HAP-1 (cell line): ENCODE measurements at places on chromosomes 4 and X.

DNA sequence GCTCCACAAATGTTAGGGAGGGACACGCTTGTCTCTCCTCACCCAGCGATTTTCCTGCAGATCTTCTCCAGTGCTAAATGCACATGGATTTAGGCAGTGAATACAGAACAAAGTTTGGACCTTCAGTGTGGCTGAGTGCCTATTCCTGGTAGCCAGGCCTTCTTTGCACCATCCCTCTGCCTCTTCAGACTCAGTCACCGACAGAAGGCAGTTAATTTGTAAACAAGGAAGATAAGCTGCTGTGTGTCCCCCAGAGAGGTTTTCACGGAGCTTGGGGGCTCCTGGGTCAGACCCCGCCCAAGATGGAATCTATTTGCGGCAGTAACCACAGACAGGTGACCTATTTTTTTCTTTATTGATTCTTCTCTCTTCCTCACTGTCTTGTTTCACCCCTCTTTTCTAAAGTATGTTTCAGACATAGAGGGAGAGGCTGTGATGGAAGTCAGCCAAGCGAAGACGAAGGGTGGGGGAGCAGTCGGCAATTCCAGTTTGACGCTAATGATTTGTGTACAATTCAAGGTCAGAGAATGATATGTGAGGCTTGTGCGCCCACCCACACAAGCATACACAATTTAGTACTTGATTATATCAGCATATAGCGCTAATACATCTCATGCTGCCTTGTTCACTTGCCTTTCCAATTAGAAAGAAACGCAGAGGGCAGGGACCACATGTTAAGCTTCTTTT is 200.8 kb downstream of the MGST2 start:
- no peak for DNase-seq

DNA sequence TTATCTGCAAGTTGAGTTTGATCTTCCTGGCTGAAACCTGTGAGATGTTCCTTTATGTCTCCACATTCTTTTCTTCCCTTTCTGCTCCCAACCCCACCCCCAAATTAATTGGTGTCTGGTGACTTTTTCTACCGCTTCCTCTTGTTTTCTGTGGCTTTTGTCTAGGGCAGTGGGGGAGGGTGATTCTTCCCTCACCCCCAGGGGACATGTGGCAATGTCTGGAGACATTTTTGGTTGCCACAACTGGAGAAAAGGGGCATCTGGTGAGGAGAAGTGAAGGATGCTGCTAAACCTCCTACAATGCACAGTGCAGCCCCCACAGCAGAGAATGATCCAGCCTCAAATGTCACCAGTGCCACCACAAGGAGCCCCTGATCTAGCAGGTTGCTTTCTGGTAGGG is 152.9 kb downstream of the NHS start:
- DNase-seq: peak; percentile 16

DNA sequence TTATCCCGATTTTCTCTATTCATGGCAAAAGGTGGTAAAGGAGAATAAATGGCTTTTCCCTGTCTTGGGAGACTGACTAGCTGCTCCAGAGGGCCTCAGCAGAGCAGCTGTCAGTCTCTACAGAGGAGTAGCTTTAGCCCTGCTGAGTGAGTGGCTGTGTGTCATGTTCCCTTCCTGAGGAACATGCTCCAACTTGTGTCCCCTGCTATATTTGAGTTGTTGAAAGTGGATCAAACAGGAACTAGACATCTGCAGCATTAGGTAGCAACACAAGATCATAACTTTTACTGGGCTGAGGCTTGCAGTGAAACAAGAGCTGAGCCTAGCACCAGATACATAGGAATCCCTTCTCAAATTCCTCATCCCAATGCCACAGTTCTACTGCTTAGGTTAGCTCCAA is 26.7 kb upstream of the PLAC1 start:
- DNase-seq: no peak

- DNase-seq: no peak
Measured at GRCh38 chrX:112677167-112677566, 2.6 kb downstream of the LHFPL1 start.

DNA sequence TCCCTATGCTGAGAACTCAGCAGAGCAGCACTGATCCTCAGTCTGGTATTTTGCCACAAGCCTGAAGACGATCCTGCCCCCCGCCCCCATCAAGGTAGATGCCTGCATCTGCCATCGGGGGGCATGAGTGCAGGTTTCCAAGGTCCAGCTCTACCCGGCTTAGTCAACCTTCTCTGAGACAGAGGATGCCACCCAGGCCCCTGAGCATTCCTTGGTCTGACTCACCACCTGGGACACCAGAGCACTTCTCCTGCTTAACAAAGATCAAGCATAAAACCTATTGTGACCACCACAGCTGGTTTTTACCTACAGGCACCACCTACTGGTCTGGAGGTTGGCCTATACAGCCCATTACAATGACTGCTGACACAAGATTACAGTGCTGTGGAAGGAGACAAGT is 1168.1 kb downstream of the PCDH19 start:
- DNase-seq: no peak

DNA sequence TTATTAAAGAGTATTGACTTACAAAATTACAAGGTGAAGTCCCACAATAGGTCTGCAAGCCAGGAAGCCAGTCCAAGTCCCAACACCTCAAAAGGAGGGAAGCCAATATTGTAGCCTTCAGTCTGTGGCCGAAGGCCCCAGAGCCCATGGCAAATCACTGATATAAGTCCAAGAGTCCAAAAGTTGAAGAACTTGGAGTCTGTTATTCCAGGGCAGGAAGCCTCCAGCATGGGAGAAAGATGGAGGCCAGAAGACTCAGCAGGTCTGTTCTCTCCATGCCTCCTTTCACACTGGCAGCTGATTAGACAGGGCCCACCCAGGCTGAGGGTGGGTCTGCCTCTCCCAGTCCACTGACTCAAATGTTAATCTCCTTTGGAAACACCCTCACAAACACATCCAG is 18.1 kb downstream of the TDO2 start:
- DNase-seq: no peak

DNA sequence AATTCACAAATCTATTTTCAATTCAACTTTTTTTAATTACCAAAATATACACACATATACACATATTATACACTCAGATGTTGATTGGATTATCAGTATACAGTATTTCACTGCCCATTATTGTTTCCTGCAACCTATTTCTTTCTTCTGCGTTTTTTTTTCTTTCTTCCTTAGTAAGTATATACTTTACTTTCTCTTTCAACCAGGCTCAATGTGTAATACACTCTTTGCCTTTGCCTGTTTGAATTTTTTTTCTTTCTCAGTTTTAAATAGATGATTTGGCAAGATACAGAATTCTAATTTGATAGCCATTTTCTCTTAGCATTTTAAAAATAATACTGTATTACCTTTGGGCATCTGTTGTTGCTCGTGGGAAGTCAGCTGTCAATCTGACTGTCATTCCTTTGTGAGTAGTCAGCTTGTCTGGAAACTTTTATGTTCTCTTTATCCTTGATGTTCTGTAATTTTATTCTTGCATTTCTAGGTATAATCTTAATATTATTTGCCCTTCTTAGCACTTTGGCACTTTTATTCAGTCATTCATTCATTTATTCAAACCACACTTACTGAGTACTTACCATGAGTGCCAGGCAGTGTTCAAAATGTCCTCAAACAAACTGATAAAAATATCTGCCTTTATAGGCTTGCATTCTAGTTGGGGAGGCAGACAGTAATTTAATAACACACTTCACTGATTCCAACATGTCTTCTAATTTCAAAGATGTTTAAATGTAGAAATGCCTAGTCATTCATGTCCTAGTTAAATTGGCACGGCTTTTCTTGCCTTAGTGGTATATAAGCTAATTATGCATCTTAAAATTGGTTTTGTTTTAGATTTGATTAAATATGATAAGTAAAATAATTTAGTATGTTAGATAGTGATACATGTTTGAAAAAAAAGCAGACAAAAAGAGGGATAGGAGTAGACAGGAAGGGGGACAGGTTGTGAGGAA is 3.7 kb downstream of the USP38 start:
- DNase-seq: no peak

GRCh38 chr4:107629318-107629717 is 90.7 kb downstream of the PAPSS1 start:
- no peak for DNase-seq

DNA sequence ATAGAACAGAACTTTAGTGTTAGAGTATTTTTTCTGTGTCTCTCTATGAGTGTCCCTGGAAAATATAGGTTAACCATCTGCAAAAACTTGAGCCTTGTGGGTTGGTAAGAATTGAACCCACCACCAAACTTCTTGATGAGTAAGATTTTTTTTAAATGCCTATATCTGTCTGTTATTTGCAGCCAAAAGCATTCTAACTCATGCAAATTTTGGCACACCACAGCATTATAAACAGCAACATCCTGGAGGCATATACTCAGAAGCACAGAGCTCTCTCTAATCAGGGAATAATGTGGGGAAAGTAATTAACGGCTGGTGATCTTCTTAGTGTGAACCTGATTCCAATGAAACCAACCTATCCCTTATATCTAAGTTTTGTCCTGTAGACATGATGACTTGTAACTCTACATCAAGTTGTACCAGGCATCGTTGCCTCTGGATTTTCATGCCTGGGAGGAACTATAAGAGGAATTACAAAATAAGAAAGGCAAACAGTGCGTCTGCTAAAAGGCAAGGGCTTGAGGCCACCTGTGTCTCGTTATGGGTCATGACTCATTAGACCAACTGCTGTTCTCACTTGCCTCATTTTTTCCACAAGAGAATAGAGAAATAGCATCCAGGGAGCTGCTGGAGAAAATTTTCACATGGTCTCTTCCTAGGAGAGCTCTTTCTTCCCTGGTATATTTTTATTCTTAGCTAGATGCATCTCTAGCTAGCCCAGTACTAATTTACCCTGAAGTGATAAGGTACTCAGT is 202.4 kb downstream of the CHIC2 start:
- DNase-seq: no peak

GRCh38 chr4:53306729-53307128 is 59.1 kb downstream of the SCFD2 start:
- DNase-seq: no peak

DNA sequence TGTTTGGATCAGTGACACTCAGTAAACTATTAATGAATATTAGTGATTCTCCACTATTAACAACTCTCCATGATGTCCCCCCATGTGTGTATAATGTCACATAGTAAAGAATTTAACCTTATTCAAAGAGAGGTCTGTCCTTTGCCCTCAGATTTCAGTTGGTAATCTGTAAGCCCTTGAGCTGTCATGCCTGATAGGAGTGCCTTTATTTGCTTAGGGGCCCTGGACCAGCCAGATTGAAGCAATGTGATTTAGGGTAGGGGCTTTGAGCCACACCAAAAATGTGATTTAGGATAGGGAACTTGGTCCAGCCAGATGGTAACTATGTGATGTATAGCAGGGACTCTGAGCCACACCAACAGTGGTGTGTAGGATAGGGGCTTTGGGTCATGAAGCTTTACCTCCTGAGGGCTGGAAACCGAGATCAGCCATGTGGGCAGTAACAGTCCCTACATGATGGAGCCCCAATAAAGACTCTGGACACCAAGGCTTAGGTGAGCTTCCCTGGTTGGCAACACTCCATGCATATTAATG is 44.3 kb upstream of the PAGE4 start:
- DNase-seq: no peak

DNA sequence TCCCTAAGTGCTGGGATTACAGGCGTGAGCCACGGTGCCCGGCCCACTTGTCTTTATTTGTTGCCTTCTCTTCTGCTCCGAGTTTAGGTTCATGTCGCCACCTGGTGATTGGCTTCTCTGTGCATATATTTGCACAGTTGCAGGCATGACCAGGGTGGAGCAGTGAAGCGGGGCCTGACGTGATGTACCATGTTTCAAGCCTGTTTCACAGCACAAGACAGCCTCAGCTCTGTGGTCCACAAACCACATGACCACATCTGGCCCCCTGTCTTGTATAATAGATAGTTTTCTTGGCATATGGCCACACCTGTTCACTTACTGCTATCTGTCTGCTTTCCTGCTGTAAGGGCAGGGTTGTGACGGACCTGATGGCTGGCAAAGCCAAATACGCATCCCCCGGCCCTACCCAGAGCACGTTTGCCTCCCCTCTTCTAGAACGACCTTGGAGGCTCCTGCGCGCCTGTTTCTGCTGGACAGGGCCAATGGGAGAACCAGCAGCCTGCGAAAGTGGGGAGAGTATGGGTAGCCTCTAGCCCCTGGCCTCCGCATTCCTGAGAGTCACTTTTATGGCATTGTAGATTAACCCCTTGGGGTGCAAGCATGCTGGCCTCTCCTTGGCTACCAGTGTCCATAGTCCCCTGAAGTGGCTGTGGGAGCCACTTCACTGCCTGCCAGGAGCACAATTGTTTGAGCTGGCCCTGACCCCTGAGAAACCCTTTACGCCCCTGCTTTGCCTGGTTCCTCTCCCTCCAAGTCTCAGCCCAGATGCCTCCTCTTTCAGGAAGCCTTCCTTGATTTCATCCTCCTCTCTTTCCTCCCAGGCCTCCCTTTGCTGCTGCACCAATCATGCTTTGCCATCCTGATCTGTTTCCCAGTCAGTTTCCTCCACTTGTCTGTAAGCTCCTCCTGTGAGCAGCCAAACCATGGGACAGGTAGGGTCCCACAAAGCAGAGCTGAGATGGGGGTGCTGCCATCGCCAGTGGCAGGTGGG is 6.0 kb upstream of the SH3TC1 start:
- DNase-seq: no peak

DNA sequence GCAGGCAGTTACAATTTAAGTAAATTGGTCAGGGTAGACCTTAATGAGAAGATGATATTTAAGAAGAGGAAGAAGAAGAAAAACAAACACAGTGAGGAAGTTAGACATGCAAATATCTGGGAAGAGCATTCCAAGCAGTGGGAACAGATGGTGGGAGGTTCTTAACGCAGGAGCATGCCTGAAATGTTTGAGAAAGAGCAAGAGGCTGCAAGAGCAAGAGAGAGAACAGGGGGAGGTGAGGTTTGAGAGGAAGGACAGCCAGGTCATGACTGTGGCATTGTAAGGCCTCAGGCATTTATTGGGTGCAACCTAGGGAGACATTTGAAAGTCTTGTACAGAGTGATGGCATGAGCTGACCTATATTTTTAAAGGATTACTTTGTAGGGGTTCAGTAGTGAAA is 136.0 kb downstream of the UGT8 start:
- DNase-seq: no peak

- no peak for DNase-seq
Measured at GRCh38 chrX:48107717-48108116, 22.7 kb upstream of the SPACA5B start.

- DNase-seq: no peak
Measured at GRCh38 chrX:28609917-28610613, 22.8 kb downstream of the IL1RAPL1 start.

DNA sequence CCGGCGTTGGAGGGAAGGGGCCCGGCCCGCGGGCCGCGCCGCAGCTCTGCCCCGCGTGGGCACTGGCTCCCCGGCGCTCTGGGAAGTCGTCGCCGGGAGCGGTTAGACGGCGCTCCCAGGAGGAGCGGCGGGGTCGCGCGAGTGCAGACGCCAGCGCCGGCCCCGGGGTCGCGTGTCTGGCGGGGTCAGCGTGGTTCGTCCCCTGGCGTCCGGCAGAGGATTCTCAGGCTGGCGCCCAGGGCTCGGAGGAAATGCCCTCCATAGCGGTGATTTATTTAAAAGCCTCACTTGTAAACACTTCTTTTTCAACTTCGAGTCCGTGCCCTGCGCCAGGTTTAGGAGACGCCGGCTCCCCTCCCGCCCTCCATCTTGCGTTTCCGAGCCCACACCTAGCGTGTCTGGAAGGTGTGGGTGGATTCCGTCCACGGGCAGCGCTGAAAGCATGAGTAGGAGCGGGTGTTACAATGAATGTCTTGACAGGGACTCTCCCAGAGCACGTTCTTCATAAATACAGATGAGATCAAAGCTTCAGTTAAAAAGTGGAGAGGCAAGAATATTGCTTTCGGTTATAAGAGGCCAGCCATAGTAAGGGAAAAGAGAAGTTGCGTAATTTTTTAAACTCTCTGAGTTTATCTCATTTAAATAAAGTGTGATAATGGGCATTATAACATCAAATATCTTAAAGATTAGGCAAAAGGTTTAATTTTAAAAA is 692 bp downstream of the FAM241A start:
- DNase-seq: peak; percentile 62
